Activated T-helper 1 cell treated with anti-CD3 and anti-CD28 coated beads, Interleukin-12 subunit alpha, Interleukin-12 subunit beta, Interleukin-2, Interleukin-4 antibody, amounts not matched to agents 30 ng/mL and 10 ng/mL and 1 ng/mL, durations not matched to agents 14 hours and 24 hours and 36 hours (primary cell): ENCODE measurements at places on chromosomes 2 and 18. TPM values are rescaled to one million over a fixed set of nuclear protein-coding genes. Genes with fewer than 3 reads are reported as not detected.

Gene ZNF521
- not detected in 2 replicates for total RNA-seq

Gene SP110
- 141 and 142 TPM in 2 replicates for total RNA-seq

Gene CHRNG
- total RNA-seq: not detected in 2 replicates

Gene SGO2
- 20.5 and 20.9 TPM in 2 replicates for total RNA-seq

GRCh38 chr18:48031641-48032040 is 101.2 kb upstream of the SMAD2 start:
- H3K27ac ChIP-seq: no peak overlapping the region
- no peak for DNase-seq
- H3K4me1 ChIP-seq: no peaks in the 10 kb centered on the region

DNA sequence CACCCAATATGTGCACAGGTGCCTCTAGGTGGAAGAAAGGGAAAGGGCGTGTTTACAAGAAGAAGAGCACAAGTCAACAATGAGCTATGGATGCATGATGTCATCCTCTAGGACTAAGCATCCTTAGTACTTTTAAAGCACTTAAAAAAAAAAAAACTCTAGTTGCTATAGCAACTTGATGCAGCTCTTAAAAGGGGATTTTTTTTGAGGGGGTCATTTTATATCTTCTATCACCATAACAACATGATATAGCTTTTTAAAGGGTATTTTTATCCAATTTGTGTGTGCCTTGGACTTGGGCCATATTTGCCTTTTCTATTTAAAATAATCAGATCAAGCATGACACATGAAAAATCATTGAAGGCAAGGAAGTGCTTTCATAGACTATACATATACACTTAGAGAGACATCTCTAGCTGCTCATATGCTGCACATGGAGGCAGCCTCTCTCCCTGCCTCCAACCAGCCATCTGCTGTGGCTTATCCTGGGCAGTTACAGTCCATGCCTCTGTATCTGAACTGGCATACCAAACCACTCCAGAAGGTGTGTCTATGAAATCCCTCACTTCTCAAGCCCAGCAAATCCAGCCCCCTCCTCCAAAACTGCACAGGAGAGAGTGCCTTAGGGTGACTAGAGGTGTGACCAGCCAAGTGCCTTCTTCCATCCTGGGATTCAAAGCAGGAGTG is 165.4 kb downstream of the MSH2 start:
- peak overlapping the region; percentile 35 for H3K4me3 ChIP-seq
- H3K27me3 ChIP-seq: peaks cover 47% of the 10 kb centered on the region
- no peak for DNase-seq

DNA sequence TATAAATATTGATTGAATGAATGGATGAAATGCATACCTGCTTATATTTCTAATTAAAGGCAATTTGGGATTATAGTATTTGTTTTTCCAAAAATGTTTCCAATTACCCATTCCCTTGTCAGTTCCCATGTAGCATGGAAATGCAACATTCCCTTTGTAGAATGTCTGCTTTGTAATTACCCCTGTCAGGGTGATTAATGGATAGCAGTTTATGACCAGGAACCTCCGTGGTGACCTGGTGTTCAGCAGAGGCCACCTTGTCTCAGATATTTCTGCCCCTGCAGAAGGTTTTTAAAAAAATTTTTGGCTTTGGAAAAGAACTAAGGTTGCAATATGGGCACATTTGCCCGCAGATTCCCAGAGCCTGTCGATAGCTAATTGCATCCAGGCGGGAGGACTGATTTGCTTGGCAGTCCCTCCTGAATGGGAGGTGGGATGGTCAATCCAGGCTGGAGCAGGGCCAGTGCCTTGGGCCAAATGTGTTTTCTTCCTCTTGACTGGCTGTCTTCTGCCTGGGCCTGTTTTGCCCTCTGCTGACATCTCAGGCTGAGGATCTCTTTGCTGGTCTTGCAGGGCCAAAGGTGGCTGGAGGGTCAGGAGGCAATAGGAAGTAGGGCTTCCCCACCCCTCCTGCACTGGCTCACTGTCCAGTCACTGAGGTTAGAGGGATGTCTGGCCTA is 82.1 kb downstream of the TMEM182 start:
- peaks cover 7% of the 10 kb centered on the region for H3K27me3 ChIP-seq
- DNase-seq: no peak
- H3K4me3 ChIP-seq: no peak overlapping the region
- no peak overlapping the region for H3K27ac ChIP-seq
- no peaks in the 10 kb centered on the region for H3K36me3 ChIP-seq
- H3K4me1 ChIP-seq: no peaks in the 10 kb centered on the region
